AG10803 (cell line): ENCODE measurements at places on chromosomes 7 and 10.
A peak's percentile ranks its signal among the peaks of the same experiment; 100 is the strongest.

- no peak for DNase-seq
Observed at GRCh38 chr7:104980440-104980839, 33.6 kb upstream of the KMT2E start.

DNA sequence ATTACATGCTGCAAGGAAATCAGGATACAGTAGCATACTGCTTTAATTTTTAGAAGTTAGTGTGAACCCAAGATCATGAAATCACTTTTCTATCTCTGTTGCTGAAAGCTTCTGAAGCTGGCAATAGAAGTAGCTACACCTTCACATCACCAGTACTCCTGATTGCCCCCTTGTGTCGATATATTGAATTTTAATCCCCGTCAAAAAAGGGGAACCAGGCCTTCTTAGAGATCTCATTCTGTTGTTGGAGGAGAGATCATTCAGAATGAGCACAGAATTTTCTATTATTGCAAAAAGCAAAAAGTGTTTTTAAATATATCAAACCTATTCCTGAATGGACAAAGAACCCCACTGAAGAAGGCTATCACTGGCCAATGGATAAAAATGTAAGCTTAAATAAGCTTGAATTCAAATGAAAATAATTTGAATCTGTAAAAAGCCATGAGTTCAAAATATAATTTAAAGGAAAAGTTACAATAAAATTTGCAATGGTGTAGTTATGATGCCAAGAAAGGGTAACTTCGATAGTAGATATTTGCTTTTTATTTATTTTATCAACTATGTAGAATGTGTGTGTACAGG, 39.7 kb upstream of the TEX47 start:
- peak; percentile 4 for DNase-seq

DNA sequence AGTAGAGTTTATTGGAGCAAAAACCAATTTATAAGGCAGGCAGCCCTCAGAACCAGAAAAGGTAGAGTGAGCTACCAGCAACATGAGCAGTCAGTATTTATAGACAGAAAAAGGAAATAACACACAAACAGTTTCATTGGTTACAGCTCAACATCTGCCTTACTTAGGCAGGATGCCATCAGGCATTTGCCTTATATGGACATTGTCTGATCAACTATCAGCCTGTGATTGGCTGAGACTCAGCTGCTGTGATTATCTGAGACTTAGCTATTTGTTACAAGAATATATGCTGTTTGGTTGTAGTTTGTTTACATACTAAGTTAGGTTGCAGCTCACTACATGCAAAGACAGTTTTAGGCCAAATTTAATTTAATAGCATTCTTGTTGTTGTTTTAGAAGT, 60.4 kb upstream of the CDK1 start:
- DNase-seq = no peak

DNA sequence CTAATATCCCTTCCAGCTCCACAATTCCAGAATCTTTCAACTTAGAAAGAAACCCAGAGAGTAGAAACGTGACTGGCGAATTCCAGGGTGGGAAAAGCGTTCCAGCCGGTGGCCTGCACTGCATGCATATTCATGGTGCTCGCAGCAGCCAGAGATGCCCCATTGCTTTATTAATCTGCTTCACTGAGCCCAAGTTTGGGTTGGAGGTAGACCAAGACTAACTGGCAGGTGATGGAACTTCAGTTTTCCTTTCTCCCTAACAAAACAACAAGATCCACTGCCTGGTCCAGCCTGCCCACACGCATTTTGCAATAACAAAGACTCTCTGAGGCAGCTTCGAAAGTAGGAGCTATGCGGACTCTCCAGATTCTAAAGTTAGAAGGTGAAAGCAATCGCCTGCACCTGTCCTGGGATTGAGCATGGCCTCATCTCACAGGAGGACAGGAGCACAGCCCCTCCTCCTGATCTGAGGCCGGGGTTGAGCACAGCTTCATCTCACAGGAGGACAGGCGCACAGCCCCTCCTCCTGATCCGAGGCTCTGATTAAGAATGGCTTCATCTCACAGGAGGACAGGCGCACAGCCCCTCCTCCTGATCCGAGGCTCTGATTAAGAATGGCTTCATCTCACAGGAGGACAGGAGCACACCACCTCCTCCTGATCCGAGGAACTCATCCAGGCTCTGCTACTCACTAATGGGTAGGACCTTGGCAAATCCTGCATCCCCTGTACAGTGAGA, 127.8 kb upstream of the LANCL2 start:
- DNase-seq = no peak

DNA sequence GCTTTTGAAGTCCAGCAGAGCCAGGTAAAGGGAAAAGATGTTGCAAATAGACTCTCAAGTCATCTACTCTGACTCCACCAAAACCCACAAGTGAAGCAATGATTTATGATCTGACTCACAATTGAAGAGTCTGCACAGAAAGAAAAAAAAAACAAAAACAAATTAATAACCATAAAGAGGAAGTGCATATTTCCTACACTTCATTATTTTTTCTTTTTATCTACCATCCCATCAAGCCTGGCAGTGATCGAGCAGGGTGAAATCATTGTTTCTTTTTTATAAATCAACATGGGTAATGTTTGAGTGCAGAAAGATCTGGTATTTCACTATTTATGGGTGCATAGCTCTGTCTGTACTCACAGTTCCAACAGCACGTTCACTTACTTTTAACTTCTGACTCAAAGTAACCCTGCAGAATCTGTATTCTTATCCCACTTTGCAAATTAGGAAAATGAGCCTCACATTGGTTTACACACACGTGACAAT, 829.0 kb downstream of the TNS3 start:
- DNase-seq = peak; percentile 95

DNA sequence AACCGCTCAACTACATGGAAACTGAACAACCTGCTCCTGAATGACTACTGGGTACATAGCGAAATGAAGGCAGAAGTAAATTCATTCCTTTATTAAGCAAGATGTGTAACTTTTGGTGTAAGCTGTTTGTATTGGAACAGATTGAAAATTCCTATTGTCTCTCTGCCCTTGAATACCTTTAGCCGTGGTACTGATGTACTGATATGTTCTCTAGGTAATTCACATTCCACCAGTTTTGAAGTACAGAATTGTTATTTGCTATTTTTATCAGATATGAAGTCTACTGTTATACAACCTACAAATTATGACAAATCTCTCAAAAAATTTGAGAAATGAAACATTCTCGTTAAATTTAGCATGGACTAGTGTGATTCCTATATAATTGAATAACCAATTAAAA, 17.7 kb downstream of the ZMYND11 start:
- no peak for DNase-seq

DNA sequence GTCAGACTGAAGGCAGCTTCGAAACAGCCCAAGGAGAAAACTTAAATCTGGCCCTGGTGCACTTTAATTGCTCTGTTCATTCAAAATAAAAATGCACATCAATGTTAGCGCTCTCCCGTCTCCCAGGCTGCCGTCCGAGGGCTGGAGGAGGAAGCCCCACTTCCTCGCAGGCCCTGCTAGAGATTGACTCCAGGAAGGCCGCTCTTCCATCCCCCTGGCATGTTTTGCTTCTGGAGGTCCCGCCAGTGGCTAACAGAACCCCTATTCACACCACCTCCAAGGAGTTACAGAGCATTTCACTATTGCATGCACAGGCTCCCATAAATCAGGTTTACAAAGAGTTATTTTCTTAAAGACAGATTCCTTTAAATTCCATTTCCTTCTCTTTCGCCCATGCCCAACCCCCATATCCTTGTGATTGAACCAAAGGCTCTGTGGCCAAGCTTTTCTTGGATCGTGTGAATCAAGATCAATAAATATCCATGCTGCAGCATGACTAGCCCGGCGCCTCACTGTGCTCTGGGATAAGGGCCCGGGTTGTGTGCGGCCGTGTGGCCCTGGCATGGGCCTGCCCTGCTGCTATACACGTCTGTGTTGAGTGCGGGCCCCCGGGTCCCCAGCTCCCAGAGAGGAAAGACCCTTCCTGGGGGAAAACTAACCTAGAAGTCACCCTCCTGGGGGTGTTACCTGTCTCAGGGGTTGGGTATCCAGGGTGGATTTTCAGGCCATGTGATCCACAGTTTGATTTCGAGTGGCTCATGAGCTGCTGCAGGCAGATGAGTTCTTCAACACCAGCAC, 118.7 kb upstream of the GDF10 start:
- no peak for DNase-seq

GRCh38 chr7:66880053-66880452, 41.0 kb upstream of the TMEM248 start:
- DNase-seq = peak; percentile 5

DNA sequence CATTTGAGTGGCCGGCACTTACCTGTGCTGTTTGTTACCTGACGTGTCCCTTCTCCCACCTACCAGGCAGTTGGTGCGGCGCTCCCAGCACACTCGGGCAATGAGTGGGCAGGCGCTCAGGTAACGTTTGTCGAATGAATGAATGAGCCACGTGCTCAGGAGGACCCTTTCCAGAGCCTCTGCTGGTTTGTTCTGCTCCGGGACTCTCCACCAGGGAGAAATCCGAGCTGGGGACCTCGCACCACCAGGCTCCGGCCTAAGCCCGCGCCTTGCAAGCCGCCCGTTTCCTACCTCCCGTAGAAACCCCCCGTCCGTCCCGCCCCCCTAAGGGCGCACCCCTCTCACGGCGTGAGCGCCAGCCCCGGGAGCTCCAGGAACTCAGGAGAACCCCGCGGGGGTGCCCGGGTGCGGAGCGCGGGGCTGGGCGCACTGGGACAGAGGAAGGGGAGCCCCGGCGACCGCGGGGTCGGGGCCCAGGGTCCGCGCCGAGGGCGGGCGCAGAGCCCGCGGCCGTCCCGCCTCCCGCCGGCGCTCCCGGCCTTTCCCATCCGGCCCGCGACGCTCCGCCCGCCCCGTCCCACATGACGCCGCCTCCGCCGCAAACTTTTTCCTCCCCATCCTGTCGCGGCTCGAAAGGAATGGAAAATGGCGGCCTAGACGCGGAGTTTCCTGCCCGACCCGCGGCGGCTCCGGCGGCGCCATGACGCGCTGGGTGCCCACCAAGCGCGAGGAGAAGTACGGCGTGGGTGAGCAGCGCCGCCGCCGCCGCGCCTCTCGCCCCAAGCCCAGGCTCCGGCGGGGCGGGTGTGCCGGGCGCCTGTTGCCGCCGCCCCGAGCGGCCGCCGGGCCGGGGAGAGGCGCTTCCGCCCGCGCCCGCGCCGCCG, at the start of gene DOCK1:
DOCK1 (plus strand) TSS at position 611 of the 884 bp plus-strand sequence; CDS start at position 701, 90 bp downstream.
- DNase-seq = peak; percentile 74

- peak; percentile 61 for DNase-seq
Observed at GRCh38 chr10:78362406-78363022, 328.9 kb downstream of the RPS24 start.

DNA sequence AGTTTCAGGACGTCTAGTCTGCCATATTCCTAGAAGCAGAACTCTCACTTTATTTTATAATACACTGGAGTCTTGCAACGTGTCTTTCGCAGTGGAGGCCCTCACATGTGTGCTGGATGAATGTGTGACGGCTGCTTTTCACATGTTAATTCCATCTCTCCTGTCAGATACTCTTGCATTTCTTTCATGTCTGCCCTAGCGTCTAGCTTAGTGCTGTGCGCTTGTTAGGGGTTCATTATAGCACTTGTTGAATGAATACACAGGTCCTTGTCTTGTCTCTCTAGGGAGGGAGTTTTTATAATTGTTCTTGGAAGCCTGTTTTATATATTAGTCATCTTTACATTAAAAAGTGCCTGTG, 94.4 kb downstream of the MAP3K8 start:
- no peak for DNase-seq

GRCh38 chr7:24914465-24914859, 65.5 kb downstream of the OSBPL3 start:
- DNase-seq = no peak

GRCh38 chr7:80851896-80852476, 66.9 kb downstream of the SEMA3C start:
- peak; percentile 61 for DNase-seq

GRCh38 chr10:1715821-1716220, 21.5 kb downstream of the ADARB2 start:
- DNase-seq = no peak
